ENCODE measurements at places on chromosomes 12 and 14.

GRCh38 chr14:63542231-63542999 lies 762 bp downstream of the PPP2R5E start:
- peak; percentile 3 for DNase-seq

DNA sequence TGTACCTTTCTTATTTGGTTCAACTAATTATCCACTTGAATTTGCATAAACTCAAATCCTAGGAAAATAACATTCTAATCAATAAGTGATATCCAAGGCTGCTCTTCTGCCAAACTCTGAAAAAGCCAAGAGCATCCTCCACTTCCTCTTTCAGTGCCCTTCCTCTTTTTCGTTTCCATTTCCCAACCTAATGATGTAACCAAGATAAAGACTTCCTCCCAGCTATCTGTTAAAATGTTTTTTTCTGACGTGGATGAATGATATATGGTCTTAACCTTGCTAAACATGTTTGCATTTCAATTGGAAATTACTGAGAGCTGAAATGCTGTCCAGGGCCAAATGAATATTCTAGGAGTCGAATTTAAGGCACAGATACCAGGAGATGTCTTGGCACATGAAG lies 459.5 kb upstream of the PDE3A start:
- no peak for DNase-seq

DNA sequence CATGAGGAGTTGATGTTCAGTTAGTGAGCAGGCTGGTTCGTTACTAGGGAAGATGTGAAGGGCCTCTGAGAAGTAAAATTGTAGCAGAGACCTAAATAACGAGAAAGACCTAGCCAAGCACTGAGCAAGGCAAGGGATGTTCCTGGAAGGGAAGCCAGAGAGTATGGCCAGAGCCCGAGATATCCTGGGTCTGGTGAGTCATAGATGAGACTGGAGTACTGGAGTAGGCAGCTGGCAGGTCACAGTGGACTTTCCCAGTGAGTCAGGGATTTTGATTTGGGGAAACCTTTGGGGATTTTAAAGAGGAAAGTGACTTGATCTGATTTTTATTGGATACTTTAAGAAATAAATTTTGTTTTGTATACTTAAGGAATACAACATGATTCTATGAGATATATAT lies 369.0 kb downstream of the DIO2 start:
- DNase-seq = no peak

DNA sequence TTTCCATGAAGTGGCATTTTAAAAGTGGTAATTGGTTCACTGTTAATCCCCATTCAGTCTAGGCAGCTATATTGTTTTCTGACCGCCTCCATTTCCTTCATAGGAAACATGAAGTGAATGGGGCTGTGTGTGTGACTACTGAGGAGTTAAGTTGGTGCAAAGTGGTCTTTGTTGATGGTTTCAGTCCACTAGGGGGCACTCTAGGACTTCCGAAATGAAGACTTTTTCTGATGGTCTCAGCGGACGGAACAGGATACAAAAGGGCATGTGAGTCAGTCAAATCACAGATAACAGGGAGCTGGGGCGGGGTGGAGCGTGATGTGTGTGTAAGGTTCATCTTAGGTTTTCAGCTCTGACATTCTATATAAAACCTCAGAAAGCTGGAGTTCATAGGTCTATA lies 240.1 kb upstream of the OR4E1 start:
- DNase-seq = peak; percentile 55

DNA sequence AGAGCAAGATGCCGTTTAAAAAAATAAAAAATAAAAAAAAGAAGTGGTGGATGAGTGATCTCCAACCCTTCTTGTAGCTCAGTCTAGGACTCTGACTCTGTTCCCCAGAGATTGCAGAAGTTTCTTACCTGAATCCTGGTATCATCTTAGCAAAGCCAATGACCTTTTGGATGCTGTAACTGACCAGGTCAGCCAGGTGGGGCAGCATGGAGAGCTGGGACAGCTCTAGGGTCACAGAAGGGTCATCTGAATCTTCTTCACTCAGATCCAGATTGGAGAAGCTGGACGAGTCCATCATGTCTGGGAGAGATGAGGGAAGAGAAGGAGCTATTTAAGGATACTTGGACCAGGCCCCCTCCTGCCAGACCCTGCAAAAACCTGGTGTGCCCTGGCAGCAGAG lies 35.8 kb upstream of the HDAC7 start:
- no peak for DNase-seq

- no peak for DNase-seq
Observed at GRCh38 chr12:19575337-19576243, 136.3 kb downstream of the AEBP2 start.

GRCh38 chr14:54975856-54976255 lies 51.0 kb downstream of the WDHD1 start:
- no peak for DNase-seq

GRCh38 chr12:80064269-80064668 lies 35.1 kb upstream of the OTOGL start:
- no peak for DNase-seq

GRCh38 chr14:68513838-68514607 lies 278.8 kb downstream of the ZFP36L1 start:
- DNase-seq = no peak

DNA sequence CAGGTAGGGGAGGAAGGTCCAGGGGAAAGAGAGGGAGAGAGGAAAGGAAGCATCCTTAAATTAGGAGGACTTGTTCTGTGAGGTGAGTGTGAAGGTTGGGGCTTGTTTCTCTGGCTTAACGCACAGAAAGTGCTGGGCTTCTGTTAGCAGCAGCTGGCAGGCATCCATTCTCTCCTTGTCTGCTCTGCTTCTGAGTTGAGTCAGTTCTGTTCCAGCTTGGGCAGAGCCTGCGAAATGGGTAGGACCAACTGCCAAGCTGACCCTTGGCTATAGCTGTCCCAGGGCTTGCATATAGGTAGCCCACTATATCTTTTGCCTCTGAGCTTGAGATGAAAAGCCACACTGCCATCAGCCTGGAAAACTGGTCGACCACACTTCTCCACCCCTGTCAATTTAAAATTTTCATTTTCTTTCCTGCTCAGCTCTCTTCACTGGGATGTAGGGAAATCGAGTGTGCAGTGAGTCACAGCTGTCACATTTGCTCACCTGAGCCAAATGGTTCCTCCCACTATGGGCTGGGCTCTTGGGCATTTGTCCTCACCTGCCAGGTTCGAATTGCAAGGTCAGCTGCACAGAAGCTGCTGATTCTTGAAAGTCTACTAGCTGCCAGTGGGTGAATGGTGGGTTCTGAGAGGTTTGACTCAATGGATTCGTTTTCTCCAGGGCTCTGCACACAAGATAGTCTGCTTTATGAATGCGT lies 256.4 kb upstream of the PWP1 start:
- DNase-seq = no peak

DNA sequence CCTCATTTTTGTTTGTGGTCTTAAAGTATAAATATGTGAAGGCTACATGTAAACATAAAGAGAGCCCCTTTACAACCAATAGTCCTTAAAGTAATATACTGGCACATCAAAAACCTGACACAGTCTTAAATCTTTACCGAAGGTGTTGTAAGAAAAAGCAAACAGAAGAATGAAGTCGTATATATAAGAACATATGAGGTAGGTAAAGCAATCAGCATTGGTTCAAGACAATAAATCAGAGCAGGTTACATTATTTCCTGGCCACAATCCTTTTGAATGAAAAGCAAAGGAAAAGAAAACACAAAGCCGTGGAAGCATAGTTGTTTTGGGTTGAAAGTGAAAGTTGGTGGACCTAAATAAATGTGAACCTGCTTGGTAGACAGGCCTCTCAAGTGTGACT lies 183.7 kb upstream of the STXBP6 start:
- DNase-seq = no peak

DNA sequence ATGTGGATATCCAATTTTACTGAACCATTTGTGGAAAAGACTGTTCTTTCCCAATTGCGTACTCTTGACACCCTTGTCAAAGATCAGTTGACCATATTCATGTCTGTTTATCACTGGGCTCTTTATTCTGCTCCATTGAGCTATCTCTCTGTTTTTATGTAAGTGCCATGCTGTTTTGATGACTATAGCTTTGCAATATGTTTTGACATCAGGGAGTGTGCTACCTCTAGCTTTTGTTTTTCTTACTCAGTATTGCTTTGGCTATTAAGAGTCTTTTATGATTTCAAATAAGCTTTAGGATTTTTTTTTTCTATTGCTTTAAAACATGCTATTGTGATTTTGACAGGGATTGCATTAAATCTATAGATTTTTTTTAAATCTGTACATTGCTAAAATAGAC lies 194.3 kb downstream of the SNAPC1 start:
- no peak for DNase-seq

DNA sequence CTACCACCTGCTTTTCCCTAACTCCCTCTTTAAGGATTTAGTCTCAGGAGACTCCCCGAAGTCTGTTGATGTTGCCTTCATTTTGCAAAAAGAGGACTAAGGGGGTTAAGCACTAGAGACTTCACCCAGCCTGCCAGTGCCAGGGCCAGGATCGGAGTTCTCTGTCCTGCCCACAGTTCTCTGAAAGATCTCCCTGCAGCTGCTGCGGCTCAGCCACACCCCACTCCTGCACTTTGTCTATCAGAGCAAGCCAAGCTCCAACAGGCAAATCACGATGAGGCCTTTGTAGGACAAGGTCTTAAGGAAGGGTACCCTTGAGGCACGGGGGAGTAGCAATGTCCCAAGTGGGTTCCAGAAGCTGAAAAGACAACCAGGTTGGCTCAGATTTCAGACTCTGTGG lies 148.8 kb upstream of the EGLN3 start:
- no peak for DNase-seq

DNA sequence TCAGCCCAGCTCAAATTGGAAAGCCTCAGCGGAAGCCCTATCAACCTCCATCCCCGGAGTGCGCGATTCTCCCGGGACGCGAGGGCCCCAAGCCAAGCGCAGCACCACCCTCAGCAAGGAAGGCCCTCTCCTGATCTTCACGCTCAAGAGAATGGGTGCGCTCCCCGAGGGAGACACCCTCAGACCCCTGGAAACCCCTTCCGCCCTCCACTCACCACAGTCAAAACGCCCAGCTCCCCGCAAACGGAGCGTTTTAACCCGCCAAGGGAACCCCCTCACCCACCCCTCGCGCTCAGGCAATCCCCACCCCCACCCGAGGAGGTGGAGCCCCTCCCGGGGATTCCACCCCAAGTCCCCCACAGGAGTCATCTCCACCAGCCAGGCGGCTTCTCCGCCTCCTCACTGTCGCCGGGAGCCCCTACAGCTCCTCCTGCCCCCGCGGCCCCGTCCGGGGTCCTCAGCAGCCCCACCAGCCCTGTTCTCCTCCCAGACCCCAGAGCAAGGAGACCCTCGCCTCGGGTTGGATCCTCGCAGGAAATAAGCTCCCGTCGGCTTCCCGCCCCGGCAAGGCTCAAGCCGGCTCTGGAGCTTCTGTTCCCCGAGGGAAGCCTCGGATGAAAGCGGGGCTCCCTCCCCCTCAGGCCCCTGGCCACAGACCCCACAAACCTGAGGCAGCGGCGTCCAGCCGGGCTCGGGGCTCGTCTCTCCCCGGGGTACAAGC lies 507 bp downstream of the BAZ2A start:
- DNase-seq = peak; percentile 48

- DNase-seq = no peak
Observed at GRCh38 chr12:12436831-12437345, 80.0 kb downstream of the BORCS5 start.

- no peak for DNase-seq
Observed at GRCh38 chr14:56979936-56980335, 169.7 kb upstream of the OTX2 start.

GRCh38 chr12:124381456-124382296 lies 86.8 kb downstream of the RFLNA start:
- DNase-seq = no peak

DNA sequence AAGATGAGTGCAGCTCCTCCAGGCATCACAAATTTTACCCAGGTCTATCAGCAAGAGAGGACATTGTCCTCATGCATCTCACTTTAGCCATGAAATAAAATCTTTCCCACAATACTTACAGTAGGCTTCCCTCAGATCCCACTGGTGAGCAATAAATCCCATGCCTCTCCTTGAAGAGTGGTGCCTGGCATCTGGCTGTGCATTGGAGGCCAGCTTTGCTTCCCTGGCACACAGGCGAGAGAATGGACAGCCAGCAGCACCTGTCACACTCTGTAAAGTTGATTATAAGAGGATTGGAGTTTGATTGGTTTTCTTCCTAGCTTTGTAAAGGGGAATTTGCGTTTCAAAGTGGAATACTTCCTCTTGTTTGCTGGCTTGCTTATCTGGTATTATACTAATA lies 1153.9 kb downstream of the AACS start:
- DNase-seq = no peak

DNA sequence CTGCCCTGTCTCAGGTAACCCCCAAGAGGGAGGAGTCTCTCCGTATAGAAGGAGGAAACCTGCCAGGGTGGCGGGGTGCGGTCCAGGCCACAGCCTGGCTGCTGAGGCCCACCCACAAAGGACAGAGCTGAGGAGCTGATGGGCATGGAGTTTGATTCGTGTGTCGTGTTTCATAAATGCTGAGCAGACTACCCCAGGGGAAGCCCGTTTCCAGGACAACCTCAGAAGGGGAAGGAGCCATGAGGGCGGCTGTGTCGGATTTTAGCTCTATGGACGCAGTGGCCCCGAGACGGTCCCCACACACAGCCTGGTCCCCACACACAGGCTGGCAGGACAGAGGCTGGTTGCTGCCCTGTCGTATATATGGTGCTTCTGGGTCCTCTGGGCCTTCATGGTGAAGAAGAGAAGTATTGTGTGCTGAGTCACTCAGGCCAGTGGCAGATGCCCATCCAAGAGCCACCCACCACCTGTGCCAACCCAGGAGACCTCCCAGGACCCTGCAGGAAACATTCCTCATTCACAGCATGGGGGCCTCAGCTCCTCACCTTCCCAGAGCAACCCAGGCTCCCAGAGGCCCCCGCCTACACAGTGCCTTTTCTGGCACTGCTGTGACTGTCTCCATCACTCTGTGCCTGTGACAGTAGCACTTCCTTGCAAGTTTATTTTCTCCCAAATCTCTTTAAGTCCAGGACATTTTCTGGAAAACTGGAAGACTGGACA lies 63.1 kb upstream of the RIN3 start:
- DNase-seq = no peak

- DNase-seq = no peak
Observed at GRCh38 chr12:32946504-32947131, 50.0 kb upstream of the PKP2 start.

GRCh38 chr14:55760789-55761566 lies 181.0 kb downstream of the KTN1 start:
- DNase-seq = no peak

DNA sequence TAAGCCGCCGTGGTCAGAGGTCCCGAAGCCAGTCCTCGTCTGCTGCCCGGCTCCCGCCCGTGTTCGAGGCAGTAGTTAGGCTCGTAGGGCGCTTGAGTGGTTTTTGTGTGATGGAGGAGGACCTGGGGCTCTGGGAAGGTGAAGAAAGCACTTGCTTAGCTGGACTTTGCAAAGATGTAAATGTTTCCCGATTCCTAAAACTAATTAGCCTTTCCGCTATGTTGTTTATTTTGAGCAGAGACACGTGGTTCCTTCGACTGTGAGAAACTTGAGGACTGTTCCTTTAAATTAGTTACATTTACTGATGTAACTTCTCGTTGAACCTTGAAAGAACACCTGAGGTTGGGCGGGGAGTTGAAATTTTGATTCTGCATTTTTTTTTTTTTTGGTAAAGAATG lies 33.9 kb downstream of the MIA2 start:
- DNase-seq = no peak

All from effector memory CD4-positive, alpha-beta T cell (primary cell).